NCI-H524 (cell line): ENCODE measurements at places on chromosomes 5 and 9.

GRCh38 chr5:35598707-35599370 lies 18.8 kb upstream of the SPEF2 start:
- peak; percentile 16 for DNase-seq

DNA sequence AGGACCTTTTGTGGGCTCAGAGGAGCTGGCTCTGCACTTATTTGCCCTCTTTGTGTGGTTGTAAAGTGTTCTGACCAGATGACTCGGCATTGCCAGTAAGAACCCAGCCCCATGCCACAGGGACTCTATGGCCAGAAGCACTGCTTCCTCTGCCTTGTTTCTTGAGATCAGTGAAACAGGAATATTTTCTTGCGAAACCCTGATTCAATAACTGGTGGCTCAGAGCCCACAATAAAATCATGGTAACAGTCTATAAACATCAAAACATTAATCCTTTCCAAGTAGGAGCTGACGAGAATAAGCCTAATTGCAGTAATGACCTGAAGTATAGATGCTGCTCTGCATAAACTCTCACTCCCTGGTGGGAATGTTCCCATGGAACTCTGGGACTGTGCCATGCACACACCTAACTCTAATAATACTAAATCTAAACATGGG lies 344.3 kb downstream of the ZNF608 start:
- DNase-seq: no peak

- peak; percentile 55 for DNase-seq
Measured at GRCh38 chr9:98255061-98255577, 330 bp downstream of the TBC1D2 start.

GRCh38 chr5:167217097-167217743 lies 1074.2 kb upstream of the WWC1 start:
- DNase-seq: no peak

DNA sequence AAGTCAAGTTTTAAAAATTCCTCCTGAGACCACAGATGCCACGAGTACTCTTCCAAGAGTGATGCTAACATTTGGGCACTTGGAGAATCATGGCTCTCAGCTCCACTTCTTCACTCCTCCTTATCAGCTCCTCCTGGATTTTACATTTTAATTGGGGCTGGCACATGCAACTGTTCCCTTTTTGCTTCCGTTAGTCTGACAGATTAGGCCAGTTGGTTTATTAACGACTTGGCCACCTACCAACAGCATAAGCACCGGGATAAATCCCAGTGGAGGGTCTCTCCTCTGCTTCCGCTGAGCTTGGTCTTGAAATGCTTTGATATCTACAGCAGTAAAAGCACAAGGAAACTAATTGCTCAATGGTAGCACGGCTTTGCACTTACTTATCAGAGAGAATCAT lies 134.6 kb upstream of the RASEF start:
- DNase-seq: peak; percentile 91

DNA sequence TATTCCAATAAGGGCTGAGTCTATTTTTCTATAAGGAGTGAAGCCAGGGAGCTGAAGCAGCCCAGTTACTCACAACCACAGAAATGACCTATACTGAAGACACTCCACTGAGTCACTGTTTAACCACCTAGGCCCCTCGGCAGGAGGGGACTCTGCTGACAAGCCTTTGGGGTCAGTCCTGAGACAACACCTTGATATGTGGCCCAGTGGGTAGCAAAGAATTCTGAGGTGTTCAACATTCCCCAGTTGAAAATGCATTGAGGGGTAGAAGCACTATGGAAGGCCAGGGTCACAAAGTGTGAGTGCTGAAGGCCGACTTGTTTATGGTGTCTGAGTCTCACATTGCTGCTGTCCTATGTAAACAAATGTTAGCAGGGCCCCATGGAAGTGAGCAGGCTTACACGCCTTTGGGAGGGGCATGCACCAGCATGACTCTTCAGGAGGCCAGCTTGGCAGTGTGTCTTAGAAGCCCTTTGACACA lies 112.6 kb upstream of the NFIL3 start:
- DNase-seq: no peak

DNA sequence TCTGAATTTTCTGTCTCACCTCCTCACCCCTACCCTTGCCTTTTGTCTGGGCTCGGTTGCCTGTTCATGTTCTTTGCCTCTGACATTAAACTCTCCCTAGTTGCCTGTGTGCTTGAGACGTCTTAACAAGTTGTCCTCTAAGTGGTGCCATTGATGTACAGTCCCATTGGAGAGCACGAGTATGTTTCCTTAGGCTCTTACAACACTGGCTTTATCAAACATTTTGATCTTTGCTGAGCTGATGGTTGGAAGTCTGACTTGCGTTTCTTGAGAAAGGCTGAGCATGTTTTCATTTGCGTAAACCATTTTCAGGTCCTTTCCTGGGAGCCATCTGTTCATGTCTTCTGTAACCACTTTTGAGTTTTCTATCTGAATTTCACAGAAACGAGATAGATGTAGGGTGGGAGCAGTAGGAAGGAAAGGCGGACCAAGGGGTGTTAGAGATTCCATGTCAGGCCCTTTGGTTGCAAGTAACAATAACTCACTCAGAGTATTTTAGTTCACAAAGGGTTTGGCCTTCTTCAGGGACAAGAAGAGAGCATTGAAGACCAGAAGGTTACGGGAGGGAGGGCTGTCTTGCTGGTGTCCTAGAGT lies 35.4 kb downstream of the OTULIN start:
- DNase-seq: no peak

GRCh38 chr5:25763781-25764180 lies 1119.0 kb upstream of the CDH10 start:
- no peak for DNase-seq

GRCh38 chr5:50807661-50808060 lies 141.2 kb downstream of the PARP8 start:
- no peak for DNase-seq
